K562 (cell line): ENCODE measurements at places on chromosomes 5 and 9. TPM values are rescaled to one million over a fixed set of nuclear protein-coding genes. Genes with fewer than 3 reads are reported as not detected.

CDC42SE2 gene
- 27.6 and 34.3 TPM in 2 replicates for polyA plus RNA-seq

GRCh38 chr5:138895918-138896317 lies 20.8 kb upstream of the LRRTM2 start:
- no peak for DNase-seq

DNA sequence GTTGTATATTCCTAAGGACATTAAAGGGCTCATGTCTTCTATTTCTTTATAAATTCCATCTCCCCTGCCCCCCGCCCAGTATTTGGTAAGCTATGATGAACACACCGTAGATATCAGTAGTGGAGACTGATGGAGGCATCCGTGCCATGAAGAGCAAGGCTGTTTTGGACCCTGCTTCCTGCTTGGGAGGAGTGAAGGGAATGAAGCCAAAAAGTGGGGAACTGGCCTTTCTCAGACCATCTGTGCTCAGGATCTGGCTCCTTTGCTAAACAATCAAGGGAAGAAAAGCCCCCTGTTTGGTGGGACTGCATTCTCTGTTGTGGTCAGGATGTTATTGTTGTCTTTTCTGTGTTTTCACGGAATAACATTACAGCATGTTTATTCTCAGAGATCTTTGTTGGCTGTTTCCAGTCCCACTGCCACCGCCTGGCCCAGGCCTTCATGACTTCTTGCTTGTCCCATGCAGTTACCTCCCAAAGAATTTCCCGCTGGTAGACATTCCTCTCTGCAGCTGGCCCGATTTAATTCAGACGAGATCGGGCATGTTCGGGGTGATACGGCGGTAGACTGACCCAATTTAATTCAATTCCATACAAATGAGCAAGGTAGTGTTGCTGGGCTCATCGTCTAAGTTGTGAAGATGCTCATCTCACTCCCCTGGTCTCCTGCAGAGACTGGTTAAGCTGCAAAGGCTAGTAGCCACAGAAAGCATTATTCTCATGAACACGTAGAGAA lies 31.4 kb upstream of the ANKH start:
- no peak for DNase-seq

HEXB gene
- 105 and 108 TPM in 2 replicates for polyA plus RNA-seq

GRCh38 chr5:7629561-7629960 lies 221.4 kb downstream of the CFAP90 start:
- no peak for DNase-seq

GRCh38 chr5:145661737-145662485 lies 173.2 kb downstream of the PRELID2 start:
- no peak for DNase-seq

DNA sequence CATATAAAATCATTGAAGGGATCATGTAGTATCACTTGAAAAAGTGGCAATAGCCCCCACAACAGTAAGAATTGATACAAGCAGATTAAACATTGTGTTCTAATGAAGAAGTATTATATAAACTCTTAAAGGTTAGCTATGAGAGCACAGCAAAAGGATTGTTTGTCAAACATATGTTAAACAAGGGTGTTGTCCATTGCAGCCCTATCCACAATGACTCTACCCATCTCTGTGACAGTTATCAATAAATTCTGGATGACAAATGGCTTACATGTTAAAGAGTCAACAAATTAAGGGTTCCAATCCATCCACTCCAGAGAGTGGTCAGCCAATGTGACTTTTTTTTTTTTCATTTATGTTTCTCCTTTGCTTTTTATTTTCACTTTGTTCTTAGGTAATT lies 238.7 kb downstream of the SEMA5A start:
- DNase-seq, result no peak

GRCh38 chr5:150001660-150002486 lies 1.3 kb downstream of the HMGXB3 start:
- peak; percentile 80 for DNase-seq
